ENCODE measurements at places on chromosomes 6 and 20.

DNA sequence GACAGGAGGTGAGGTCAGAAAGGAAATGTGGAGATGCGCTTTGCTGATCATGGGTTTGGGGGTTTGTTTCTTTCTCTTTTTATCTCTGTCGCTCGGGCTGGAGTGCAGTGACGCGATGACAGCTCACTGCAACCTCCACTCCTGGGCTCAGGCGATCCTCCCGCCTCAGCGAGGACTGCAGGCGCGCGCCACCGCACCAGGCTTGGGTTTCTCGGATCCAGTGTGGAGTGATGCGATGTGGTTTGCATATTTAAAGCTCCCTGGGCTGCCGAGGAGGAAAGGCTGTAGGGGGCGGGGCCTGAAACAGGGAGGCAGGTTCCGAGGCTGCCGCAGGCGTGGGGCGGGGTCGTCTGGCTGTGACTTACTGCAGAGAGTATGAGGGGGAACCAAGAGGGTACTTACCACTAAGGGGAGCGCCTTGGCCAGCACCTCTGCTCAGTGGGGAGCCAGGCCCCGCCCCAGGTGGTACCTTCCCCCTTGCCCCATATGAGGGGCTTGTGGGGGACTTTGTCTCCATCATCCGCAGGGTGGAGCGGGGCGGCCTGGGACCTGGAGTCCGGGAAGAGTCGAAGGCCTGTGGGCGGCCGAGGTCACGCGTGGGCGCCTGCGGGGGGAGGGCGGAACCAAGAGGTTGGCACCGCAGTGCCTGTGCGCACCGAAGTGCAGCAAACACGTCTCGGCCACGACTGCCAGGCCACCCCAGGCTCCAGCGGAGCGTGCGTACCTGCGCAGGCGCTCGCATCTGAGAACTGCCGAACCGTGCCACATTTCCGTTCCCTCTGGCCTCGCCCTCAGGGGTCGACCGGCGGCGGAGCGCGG, 12.7 kb upstream of the BAK1 start:
- DNase-seq: no peak

- no peak for DNase-seq
Observed at GRCh38 chr20:5153612-5154542, 27.1 kb downstream of the CDS2 start.

GRCh38 chr6:80922916-80923455, 816.5 kb downstream of the BCKDHB start:
- DNase-seq: no peak

DNA sequence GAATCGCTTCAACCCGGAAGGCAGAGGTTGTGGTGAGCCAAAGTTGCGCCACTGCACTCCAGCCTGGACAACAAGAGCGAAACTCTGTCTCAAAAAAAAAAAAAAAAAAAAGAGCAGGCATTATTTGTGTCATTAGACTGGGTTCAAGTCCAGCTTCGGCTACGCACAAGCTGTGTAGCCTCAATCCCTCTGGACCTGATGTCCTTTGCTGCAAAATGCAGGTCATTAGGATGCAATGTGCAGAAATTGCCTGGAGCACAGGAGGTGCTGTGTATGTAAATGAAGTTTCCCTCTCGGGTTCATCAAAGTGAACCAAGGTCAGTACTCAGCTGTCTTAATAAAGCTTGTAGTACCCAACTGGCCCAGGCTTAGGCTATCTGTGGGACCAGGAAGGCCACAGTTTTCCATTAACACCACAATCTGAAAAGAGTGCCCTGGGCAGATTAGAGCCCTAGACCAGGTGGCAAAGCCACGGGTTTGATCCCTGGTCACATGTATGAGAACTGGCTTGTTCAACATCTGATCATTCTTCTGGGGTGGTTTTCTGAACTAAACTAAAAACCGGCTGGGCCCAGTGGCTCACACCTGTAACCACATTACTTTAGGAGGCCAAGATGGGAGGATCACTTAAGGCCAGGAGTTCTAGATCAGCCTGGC, 155.3 kb downstream of the ZMYND8 start:
- no peak for DNase-seq

DNA sequence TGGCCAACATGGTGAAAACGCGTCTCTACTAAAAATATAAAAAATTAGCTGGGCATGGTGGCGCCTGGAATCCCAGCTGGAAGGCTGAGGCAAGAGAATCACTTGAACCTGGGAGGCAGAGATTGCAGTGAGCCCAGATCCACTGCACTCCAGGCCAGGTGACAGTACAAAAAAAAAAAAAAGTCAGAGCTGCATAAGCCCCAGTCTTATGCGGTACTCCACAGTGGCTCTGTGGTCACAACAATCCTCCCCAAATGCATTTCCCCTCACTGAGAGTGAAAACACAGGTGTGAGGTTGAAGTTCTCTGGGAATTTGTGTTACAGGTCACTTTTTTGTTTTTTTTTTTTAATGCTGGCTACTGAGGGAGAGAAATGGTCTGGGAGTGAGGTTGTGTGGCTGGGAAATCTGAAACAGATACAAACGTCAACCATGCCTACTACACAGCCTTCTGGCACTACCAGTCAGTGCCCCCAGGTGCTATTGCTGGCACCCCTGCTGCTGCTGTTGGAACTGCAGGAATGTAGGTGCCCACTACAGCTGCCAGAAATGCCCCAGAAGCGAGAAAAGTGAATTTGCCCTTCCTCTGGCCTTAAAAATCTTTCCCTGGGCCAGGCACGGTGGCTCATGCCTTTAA, 5.7 kb downstream of the MRPS26 start:
- no peak for DNase-seq

- no peak for DNase-seq
Observed at GRCh38 chr6:47363736-47364135, 54.0 kb upstream of the TNFRSF21 start.

- no peak for DNase-seq
Observed at GRCh38 chr6:38503032-38503773, 136.5 kb downstream of the BTBD9 start.

- DNase-seq: no peak
Observed at GRCh38 chr6:26457264-26457805, 420 bp upstream of the BTN2A1 start.

All from NCI-H1930 (cell line).